Stimulated activated CD8-positive, alpha-beta memory T cell treated with anti-CD3 and anti-CD28 coated beads, Interleukin-4, amount 100 ng/mL, for 1 hour (primary cell): ENCODE measurements at places on chromosomes 3 and 15.

DNA sequence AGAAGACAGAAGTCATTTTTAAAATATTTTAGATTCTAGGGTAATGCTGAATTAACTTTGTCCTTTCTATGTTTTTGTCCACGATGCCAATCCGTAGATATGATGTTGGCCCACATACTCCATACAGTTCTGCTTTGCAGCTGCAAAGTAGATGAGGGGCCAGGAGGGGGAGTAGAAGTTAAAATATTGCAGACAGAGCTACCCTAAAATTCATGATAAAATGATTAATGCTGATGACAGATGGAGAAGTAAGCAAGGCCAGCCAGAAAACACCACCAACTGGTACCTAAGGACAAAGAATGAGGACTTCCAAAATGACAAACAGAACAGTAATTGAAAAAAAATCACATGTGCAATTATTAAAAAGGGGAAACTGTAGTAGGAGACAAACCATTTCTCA lies 756.6 kb upstream of the ARPP21 start:
- DNase-seq, result no peak

DNA sequence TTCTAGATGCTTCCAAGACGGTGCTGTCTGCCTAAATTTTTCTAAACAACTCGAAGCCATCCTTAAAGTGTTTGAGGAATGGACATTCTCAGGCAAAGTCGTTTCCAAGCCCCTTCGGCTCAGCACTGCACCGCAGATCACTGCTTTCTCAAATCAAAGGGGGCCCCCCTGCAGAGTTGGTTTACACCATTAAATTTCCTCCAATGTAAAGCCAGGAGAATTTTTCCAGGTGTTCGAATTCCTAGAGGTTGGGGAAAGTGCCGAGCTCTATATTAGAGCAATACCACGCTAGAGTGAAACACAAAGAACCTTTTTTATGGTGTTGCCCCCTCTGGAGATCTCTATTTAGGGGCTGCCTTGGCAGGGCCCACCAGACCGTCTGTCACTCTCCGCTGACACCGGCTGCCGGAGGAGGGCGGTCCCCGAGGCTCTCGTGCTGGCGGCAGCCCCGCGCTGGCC lies 277.9 kb upstream of the NR2F2 start:
- no peak for DNase-seq

DNA sequence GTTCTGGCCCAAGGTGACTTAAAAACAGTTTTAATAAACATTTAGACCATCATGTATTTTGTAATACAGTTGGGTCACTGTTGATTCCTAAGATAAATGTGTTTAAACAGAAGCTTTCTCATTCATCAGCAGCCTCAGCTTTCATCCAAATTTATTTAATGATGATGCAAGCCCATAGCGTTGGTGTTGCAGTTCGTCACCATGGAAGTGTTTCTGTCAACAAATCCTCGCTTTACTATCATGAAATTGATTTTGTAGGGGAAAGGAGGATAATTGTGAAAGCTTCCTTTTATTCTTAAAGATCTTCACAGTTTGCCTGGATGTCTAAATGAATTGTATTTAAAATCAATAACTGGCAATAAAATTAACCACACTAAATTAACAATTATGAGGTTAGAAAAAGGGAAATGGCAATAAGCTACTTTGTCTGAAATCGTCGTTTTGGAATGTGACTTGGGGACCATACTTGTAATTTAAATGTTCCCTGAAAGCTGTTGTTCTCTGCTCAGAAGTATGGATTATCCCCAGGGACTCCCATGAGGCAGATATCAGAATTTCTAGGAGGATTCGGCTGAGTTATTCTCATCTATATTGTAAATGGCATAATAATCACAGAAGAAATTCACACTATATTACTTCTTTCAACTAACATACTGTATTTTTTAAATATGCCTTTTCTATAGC lies 29.0 kb downstream of the CMSS1 start:
- no peak for DNase-seq

- DNase-seq, result no peak
Observed at GRCh38 chr15:43132830-43133429, 456 bp upstream of the TMEM62 start.

- DNase-seq, result no peak
Observed at GRCh38 chr3:25350725-25351114, 77.3 kb upstream of the RARB start.

DNA sequence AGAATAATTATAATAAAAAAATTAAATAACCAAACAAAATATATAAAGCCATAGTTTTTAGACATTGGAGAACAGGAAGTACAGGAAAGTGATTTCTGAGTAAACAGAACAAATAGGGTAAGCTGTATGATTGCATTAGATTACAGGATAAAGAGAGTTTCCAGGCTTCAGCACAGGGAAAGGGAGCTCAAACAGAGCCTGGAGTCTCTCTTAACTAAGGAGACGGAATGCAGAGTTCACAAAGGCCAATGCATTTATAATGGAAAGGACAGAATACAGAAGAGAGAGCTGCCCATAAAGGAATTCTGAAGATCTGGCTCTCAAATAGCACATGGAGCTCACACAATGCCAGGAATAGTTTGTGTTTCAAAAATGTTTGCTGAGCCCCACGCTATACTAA lies 42.0 kb upstream of the OTOL1 start:
- DNase-seq, result no peak

DNA sequence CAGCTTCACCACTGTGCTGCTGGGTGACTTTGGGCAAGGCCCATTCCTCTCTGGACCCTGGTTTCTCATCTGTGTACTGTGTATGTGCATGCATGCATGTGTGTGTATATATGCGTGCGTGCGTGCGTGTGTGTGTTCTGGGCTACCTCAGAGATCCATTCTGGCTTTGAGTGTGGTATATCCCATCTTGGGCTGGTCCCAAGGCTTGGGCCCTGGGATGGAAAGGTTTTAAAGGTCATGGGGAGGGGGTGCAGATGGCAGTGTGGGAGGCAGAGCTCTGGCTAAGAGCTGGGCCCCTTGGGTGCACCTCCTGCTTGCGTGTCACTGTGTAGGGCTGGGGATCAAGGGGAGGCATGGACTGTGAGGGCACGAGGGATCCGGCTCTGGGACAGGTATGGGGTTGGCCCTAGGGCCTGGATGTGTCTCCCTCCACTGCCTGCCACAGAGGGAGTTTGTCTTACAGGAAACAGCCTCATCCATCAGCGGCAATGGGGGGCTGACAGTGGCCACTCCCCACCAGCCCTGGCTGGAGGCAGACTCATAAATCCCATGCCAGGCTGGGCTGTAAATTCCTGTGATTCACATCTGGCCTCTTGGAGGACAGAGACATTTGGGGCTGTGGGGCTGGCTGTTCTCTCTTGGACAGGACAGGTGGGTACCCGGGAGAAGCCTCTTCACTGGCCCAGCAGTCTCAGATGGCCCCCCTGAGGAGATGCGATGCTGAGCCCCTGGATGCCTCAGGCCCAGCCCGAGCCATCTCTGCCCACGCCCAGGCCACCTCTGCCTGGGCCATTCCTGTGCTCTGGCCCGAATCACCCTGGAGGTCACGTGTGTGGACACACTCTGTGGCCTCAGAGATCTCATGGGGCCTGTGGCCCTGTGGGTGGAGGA lies 21.4 kb upstream of the CSPG4 start:
- DNase-seq, result no peak

DNA sequence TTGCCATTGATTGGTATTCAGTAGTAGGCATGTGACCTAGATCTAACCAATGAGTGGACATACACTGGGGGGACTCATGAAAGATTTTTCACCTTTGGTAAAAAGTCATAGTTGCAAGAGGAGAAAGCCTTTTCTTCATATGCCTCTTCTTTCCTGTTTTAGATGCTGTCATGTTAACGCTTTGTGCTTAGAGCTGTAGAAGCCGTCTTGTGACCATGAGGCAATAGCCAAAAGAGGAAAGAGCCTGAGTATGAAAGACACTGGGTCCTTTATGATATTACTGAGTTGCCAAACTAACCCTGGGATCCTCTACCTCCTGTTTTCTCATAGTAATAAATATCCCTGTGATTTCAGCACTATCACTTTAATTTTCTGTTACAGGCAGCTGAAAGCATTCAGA lies 396.0 kb downstream of the FHIT start:
- no peak for DNase-seq

GRCh38 chr3:192249516-192249915 lies 477.8 kb downstream of the FGF12 start:
- DNase-seq, result no peak
